Femur (tissue), 1 donor: ENCODE measurements at places on chromosomes 3 and 15.

DNA sequence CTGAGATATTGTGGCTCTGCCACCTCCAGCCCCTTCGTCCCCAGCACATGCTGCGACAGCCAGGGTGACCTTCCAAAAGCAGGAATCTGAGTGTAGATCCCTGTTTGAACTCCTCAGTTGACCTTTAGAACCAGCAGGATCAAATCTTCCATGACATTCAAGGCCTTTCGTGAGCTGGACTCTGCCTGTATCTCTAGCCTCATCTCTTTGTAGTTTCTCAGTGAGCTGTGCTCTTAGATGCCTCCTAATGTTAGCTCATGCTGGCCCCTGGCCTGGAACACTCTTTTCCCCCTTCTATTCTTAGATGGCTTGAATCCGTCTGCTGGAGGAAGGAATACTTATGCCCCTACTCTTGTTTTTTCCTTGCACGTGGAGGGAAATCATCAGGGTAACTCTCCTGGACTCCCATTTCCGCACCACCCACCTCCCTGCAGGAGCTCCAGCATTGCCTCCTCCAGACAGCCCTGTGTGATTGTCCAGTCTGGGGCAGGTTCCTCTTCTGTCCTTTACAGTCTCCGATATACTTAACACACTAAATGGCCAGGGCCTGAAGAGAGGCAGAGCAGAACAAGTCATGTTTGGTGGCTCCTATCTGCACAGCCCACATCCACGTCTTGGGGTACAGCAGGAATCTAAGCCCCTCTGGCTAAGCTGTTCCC is 26.7 kb upstream of the CHRNB4 start:
- DNase-seq: no peak

GRCh38 chr3:12287727-12288181 is 1.1 kb upstream of the PPARG start:
- peak; percentile 36 for DNase-seq

DNA sequence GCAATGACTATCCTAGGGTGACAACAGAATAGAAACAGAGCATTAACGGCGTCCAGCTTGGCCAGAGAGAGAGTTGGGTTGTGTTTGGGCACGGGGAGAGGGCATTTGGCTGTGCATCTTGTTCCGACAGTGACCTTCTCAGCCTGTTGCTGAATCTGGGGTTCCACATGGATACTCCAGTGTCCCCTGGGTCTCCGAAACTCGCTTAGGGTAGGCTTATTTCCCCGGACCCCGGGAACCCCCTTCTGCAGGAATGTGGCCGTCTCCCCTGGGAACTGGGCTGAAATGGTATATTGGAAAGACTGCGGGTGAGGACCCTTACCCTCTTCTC is 7.9 kb downstream of the SHOX2 start:
- DNase-seq: no peak

GRCh38 chr3:128372707-128373533 is 93.8 kb downstream of the DNAJB8 start:
- DNase-seq: no peak

DNA sequence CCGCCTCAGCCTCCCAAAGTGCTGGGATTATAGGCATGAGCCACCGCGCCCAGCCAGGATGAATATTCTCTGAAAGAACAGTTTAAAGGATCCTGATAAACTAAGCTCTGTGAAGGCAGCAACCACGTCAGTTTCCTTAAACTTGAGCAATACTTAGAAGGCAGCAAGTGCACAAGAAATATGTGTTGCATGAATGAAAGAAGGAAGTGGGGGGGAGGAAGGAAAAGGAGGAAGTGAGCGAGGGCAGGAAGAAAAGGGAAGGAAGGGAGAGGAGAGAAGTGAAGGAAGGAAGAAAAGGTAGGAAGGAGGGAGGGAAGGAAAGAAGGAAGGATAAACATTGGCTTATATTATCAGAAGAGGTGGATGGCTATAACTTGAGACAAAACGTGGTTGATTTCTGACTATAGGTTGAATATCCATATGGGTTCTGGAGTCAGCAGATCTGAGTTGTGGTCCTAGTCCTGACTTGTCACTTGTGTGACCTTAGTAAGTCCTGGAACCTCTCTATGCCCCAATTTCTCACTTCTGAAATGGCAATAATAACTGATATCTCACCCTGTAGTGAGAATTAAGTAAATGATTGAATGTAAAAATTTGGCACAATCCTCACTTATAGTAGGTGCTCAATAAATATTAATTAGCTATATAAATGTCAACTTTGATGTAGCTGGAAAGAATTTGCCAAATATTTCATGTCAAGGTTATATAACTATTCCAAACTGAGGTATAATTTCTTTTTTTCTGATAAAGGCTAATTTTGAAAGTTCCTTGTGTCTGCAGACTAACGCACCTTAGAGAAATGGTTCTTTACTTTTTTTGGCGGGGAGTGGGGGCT is 12.0 kb upstream of the SEMA4B start:
- DNase-seq: no peak
